Stimulated activated CD8-positive, alpha-beta memory T cell treated with anti-CD3 and anti-CD28 coated beads, Interleukin-4, amount 100 ng/mL, for 1 hour (primary cell): ENCODE measurements at places on chromosomes 16 and 17.

GRCh38 chr17:2042390-2042847 lies 597 bp downstream of the OVCA2 start:
- no peak for DNase-seq

DNA sequence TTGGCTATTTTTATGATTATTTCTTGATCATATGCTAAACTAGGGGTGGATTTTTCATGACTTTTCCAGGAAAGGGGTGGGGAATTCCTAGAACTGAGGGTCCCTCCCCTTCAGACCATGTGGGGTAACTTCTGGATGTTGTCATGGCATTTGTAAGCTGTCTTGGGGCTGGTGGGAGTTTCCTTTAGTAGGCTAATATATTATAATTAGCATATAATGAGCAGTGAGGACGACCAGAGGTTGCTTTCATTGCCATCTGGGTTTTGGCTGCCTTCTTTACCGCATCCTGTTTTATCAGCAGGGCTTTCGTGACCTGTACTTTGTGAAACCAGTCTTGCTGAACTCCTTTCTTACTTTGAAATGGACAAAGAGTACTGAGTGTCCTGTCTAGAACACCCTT lies 40.4 kb upstream of the ABCA5 start:
- DNase-seq = no peak

- DNase-seq = no peak
These were observed 5.1 kb downstream of the COPS3 start for GRCh38 chr17:17275971-17276370.

DNA sequence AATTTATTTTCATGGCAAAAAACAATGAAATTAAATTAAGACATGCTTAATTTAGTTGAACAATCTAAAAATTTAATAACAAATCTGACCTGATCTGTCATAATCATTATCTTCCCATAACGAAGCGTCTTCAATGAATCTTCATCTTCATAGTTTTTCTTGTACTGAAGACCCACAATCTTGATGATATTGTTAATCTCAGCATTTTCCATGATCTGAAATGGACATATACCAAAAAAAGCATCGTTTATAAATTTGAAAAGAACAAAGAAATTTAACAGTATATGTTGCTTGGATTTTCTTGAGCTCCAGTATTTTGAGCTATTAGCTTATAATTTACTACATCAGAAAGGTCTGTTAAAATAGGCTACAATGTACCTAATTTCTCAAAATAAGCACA lies 10.2 kb downstream of the TOP2A start:
- DNase-seq = no peak

- no peak for DNase-seq
These were observed 66.1 kb downstream of the PLD6 start for GRCh38 chr17:17139972-17140589.

DNA sequence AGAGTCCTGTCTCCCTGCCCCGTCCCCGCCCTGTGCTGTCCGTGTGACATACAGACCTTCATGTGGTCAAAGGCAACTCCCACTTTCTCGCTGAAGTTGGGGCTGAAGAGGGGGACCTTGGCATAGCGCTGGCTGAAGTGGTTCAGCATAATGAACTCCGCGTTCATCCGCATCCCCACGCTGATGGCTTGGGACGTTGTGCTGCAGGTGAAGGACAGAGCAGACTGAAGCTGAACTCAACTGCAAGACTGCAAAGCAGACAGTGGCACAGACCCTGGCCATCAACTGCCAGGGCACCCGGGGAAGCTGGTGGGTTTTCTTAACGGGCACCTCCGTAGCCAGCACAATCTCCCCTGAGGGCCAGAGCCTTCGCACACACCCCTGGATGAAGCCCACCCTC lies 24.2 kb downstream of the ELAC2 start:
- no peak for DNase-seq

GRCh38 chr17:80892019-80892855 lies 99.4 kb upstream of the CHMP6 start:
- DNase-seq = peak; percentile 40

GRCh38 chr17:42409523-42410318 lies 13.3 kb downstream of the CAVIN1 start:
- DNase-seq = no peak

GRCh38 chr17:1997927-1998742 lies 27.0 kb downstream of the RTN4RL1 start:
- no peak for DNase-seq

- no peak for DNase-seq
These were observed 178.3 kb downstream of the CYB561 start for GRCh38 chr17:63267846-63268245.

DNA sequence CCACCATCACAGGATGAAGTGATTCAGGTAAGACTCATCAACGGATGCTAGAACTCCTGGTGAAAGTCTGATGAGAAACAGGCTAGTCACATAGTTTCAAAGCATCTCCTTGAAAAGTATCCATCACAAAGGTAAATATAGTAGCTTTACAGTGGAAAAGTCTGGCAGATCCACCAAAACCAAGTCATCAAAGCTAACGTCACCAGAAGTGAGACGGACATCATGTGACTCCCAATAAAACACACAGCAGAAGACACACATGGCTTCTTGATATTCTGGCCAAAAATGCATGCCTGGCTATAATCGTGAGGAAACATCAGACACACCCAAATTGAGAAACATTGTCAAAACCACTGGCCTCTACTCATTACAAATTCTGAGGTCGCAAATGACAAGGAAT lies 17.9 kb upstream of the TRPV3 start:
- no peak for DNase-seq

GRCh38 chr16:78127130-78127529 lies 27.7 kb downstream of the WWOX start:
- DNase-seq = no peak
